Fibroblast of upper back skin (primary cell): ENCODE measurements at places on chromosomes 5 and 9.
A peak's percentile ranks its signal among the peaks of the same experiment; 100 is the strongest.

DNA sequence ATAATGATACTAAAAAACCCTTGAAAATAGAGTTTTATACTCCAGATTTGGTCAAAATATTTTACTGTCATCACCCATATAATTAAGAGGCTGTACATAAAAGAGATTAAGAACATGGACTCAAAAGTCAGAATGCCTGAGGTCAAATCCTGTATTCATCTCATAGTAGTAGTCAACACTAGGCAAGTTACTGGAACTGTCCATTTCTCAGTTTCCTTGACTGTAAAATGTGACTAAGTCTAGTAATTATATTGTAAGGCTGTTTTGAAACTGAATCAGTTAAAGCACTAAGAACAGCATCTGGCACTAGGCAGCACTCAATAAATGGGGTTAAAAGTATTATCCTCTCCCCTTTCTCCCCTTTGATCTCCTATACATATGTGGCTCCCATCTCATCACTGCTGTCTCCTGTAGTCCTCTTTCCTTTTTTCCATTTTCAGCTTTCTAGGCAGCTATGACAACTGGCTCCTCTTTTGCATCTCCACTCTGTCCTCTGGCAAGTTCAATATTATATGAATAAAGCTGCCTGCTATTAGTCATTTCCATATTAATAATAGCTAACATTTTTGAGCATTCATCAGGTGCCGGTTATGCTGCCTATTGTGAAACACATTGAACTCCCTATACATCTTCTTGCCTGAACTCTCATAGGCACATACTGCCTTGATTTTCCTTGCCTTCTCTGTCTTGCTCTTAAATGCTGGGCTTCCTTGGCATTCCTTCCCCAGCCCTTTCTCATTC, 185.8 kb upstream of the NREP start:
- peak; percentile 84 for DNase-seq

DNA sequence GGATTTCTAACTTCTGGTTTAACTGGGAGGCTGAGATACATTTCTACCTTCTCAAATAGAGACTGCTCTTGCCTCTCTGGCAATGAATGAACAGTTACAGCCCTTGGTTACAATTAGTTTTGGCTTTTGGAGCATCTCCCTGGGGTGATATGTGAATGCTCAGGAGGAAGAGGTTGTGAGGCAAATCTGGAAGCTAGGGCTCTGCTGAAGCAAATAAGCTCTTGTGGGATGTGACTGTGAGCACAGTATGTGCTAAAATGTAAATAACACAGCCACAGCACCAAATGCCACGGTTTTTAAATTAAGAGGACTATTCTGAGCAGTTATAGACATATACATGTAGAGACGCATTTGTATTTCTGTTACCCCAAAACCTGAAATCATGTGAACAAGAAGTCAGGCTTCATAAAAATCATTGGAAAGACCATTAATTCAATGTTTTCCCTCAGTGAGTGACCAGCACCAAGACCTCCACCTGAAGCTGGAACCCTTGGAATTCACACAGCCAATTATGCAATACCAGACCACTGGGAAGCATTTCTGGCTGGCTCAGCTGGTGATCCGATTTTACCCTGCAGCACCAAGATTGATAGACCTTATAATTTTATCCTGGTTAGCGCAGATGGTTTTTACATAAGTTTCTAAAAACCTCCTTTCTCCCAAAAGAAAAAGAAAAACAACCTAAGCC, 3.0 kb upstream of the SLC44A1 start:
- no peak for DNase-seq

DNA sequence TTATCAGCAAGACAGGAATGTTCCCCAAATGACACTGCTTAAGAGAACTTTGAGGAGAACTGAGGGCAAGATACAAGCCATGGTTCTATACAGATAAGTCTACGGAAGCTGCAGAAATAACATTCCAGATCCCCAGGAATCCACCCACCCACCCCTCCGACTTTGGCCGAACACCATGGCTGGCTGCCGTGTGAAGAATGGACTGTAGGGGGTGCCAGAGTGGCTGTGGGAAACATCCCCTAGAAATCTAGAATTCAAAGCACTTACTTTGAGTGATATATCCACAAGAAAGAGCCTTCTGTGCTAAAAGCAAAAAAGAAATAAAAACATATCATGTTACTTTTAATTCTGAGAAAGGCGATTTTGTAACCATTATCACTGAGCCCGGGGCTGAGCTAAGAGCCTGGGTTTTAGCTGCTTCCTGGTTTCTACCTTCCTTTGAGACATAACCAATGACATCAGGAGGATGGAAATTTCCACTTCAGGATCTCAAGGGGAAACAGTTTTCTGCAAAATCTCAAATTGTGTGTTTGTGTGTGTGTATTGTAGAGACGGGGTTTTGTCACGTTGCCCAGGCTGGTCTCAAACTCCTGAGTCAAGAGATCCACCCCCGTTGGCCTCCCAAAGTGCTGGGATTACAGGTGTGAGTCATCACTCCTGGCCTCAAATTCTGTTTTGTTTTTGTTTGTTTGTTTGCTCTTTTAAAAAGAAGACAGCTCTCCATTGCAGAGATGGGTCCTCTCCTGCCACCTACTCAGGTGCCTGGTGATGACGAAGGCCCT, 36.4 kb downstream of the GGTA1 start:
- DNase-seq = no peak

GRCh38 chr9:4295160-4295559, 4.7 kb downstream of the GLIS3 start:
- DNase-seq = no peak

DNA sequence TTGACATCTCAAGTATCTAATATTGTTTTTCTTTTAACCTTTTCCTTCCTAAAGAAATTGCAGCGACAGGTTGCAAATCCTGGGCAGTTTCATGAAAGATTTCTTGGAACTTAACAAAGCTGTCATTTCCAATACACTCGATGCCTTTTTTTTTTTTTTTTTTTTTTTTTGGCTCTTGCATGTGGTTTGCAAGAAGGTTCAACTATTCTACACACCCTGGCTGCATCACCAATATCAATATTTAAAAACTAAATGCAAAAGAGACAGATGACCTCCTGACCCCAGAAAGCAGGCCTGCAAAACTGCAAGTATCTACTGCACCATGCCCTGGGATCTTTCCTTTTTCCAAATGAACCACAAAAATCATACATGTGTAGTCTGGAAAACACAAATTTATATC, 4.4 kb upstream of the NFIB start:
- DNase-seq = no peak
